ENCODE measurements at places on chromosomes 16 and 17.

DNA sequence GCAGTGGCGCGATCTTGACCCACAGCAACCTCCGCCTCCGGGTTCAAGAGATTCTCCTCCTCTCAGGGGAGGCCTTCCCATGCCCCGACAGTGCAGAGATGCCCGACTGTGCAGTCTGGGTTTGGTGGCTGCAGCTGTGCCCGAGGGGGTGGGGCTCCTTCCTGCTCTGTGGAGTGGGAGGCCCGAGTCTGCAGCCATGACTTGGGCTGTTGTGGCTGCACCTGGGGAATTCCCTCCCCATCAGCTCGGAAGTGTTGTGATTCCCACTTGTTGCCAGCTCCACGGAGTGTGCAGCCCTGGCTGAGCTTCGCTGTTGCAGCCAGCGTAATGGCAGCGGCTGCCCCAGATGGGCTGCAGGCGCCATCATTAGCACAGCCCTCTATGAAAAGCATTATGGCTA, 66.4 kb upstream of the SMIM36 start:
- no peak for DNase-seq

DNA sequence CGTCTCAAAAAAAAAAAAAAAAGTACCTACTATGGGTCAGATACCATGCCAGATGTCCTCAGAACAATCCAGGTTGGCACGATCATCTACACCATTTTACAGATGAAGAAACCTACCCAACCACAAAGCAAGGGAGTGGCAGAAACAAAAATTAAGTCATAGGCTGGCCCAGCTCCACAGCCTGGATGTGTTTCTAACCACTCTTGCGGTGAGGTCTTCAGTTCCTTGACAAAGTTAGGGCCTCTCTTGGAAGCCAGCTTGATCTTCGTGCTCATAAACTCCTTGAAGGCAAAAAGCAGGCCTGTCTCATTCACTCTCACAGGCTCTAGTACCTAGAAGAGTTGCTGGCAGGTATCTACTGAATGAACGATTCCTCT, 6.2 kb downstream of the GGA2 start:
- DNase-seq = peak; percentile 90

DNA sequence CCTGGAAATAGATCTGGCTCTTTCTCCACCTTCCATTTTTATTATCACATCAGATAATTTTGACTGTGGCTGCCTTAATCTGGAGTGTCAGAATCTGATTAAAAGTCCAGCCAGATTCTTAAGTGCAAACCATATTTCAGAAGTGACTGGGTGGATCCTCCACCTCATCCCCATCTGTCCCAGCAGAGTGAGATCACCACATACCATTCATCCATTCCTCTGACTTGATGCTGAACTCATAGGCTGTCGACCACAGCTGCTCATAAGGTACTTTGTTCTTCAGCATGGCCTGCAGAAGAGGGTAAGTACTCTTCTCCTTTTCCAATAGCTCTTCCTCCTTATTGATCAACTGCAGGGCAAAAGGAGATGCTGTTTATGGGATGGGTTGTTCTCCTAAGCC, 53.5 kb downstream of the DNAH3 start:
- no peak for DNase-seq

GRCh38 chr16:85584267-85584666, 28.9 kb upstream of the GSE1 start:
- no peak for DNase-seq

- DNase-seq = no peak
Measured at GRCh38 chr17:37717627-37718323, 27.1 kb downstream of the HNF1B start.
